Activated CD4-positive, alpha-beta T cell treated with anti-CD3 and anti-CD28 coated beads, Interleukin-2, amount 10 ng/mL, durations not matched to agents 24 days and 14 days (primary cell): ENCODE measurements at places on chromosomes 16 and 17. TPM values are rescaled to one million over a fixed set of nuclear protein-coding genes. Genes with fewer than 3 reads are reported as not detected.

DNAJA2 gene
- 81.7 and 84.2 TPM in 2 replicates for total RNA-seq

BAIAP3 gene
- 0.30 TPM in 1 of 2 replicates, not detected in the other for total RNA-seq

DNA sequence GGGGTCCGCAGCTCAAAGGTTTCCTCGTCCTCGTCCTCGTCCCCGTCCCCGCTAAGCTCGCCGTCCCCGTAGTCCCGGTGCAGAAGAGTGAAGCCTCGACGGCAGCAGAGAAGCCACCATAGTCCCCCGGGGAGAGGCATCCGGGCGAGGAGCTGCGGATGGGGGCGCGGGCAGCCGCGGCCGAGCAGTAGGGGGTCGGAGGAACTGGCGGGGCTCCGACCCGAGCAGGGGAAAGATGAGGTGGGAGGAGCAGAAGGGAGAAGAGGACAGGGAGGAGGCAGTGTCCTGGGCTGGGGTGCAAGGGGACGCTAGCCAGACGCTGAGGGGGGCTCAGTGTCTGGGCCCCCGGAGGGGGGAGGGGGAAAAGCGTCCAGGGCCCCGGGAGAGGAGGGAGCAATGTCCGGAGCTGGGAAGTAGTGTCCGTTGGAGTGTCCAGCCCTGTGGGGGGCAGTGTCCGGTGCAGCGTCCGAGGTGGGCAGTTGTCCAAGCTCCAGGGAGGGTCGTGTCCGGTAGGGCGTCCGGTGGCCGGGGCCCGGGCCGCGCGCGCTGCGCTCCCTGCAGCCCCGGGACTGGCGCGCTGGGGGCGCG is at the start of gene PLEKHH3:
Gene PLEKHH3, minus strand, starts transcription at position 571 of the 588 bp plus-strand sequence. Its CDS starts 431 bp downstream, at position 140.
- peaks cover 38% of the 10 kb centered on the region for H3K27me3 ChIP-seq
- peak within 1 kb of the TSS; percentile 81 for H3K4me3 ChIP-seq
- H3K27ac ChIP-seq: peak within 1 kb of the TSS; percentile 79
- no peaks in the 10 kb centered on the region for H3K36me3 ChIP-seq

SEZ6 gene
- total RNA-seq: not detected in 2 replicates

GRCh38 chr16:4392382-4393239 is 21.0 kb downstream of the VASN start:
- no peak overlapping the region for H3K4me3 ChIP-seq
- H3K4me1 ChIP-seq: no peaks in the 10 kb centered on the region
- no peak overlapping the region for H3K27ac ChIP-seq
- DNase-seq: no peak
- H3K27me3 ChIP-seq: no peaks in the 10 kb centered on the region

GRCh38 chr16:52376676-52377280 is 170.2 kb downstream of the TOX3 start:
- H3K36me3 ChIP-seq: no peaks in the 10 kb centered on the region
- no peak overlapping the region for H3K27ac ChIP-seq
- H3K4me1 ChIP-seq: no peaks in the 10 kb centered on the region
- no peak for DNase-seq
- no peaks in the 10 kb centered on the region for H3K27me3 ChIP-seq

ZFHX3 gene
- total RNA-seq: 0.49 and 0.88 TPM in 2 replicates

- no peaks in the 10 kb centered on the region for H3K27me3 ChIP-seq
- peak overlapping the region; percentile 80 for H3K27ac ChIP-seq
Observed at GRCh38 chr17:50426814-50427787, 1.1 kb downstream of the ACSF2 start.

CHAD gene
- not detected in 2 replicates for total RNA-seq

DNA sequence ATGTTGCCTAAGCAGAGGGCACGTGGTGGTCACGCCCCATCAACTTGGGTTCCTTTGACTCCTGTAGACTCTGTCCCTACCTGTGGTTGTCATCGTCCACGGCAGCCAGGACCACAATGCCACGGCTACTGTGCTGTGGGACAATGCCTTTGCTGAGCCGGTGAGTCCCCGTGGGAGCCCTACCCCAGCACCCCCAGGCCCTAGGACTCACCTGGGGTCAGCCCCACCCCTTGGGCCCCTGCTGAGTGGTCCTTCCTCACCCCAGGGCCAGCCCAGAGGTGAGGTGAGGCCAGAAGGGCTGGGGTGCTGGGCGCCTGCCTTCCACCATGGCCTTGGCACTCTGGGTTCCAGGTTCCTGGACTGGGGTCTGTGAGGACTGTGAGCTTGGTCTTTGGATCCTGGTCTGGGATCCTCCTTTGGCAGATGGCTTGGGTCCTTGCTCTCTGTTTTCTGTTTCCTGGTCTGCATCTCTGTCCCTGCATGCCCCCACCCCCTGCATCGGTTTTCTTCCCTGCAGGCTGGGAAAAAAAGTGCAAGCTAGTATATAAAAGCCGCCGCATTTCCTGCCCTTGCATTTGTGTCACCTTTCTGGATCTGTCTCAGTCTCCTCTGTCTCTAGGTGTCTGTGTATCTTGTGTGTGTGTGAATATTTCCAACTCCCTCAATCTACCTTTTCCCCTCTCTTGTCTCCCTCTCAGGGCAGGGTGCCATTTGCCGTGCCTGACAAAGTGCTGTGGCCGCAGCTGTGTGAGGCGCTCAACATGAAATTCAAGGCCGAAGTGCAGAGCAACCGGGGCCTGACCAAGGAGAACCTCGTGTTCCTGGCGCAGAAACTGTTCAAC is 17.5 kb downstream of the STAT5A start:
- peak; percentile 74 for DNase-seq
- H3K27ac ChIP-seq: peak overlapping the region; percentile 69
- peak overlapping the region; percentile 17 for H3K4me3 ChIP-seq

HOXB7 gene
- 0.30 and 0.36 TPM in 2 replicates for total RNA-seq

DNA sequence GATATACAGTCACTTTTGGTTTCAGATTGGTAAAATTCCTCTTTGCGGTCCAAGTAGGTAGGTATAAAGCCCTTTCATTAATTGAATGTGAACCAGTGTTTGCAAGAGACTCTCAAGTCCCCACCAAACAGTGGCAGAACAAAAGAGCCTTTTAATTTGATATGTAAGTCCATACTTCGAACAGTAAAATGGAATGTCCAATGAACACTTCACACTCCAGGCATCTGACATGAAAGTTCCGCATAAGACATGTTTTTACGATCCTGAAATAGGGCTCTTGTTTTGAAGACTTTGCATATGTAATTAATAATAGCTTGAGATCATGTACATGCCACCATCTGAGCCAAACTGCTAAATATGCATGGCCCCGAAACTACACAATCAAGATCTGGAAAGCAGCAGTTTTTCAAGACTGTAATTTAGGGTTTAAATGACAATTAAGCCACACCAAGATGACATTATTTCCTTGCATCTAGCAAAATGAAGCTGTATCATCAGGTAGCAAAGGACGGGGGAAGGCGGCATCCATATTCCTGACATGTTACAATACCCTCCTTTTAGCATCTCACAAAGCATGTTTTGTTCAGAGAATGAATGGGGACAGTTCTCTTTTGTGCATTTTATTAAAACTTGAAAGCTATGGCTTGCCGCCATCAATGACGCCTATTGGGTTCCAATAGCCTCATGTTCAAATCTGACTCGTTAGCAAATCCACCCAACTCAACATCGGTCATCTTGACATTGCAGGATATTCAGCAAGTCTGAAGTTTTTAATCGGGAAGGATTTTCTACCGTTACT is 39.4 kb downstream of the LITAF start:
- no peak overlapping the region for H3K4me3 ChIP-seq
- H3K27me3 ChIP-seq: no peaks in the 10 kb centered on the region
- peaks cover 63% of the 10 kb centered on the region for H3K36me3 ChIP-seq
- DNase-seq: no peak

WNT9B gene
- not detected in 2 replicates for total RNA-seq

DNA sequence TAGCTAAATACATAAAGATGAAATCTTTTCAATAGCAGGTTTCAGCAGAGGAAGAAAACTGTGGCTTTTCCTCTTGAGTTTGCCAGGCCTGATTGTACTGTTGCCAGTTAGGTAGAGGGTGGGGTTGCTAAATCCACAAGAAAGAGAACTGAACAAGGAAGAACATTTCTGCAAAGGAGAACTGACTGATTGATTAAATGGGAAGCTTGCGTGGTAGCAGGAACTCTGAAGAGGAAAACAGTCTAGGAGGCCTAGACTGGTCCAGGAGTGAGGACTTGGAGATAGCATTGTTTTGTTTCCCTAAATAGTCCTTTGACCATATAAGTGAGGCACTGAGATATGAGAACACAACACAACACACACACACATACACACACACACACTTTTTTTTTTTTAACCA is 18.8 kb downstream of the LRRC36 start:
- H3K4me3 ChIP-seq: no peak overlapping the region
- H3K36me3 ChIP-seq: no peaks in the 10 kb centered on the region
- peaks cover 19% of the 10 kb centered on the region for H3K27me3 ChIP-seq
- H3K4me1 ChIP-seq: no peaks in the 10 kb centered on the region

DNA sequence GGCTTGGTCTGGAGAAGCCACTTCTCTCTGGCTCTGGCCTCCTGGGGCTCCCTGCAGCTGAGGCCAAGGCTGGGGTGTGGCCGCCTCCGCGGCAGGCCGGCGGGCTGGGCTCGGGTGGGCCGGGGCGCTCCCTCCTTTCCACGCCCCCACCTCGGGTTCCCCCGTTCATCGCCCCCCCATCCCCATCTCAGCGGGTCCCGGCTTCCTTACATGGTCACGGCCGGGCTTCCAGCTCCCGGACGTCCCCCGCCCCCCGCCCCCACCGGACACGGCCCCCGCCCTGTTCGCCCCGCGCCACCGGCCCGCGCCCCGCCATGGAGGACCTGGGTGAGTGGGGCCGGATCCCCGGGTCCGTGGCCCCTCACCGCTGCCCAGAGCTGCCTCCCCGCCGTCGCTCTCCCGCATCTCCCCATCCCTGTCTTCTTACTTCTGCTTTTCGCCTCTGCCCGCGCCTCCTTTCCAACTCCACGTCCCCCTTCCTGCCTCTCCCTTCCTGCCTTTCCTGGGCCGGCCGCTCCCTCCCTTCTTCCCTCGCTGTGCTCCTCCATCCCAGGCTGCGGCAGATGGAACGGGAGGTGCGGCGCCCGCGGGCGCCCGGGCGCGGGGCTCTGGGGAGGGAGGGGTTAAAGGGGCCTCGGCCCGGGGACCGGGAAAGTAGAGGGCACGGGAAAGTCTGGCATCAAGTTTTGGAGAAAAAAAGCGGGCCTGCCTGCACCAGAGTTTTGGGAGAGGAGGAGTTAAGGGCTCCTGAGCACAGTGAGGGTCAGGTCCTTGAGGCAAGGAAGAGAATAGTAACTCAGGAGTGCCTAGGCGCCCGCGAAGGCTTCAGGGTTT is at the start of gene TGFB1I1:
Gene TGFB1I1, plus strand, starts transcription at position 278 of the 834 bp plus-strand sequence. Its CDS starts 37 bp downstream, at position 315.
- H3K4me3 ChIP-seq: peak within 1 kb of the TSS; percentile 67
- H3K27me3 ChIP-seq: peaks cover 44% of the 10 kb centered on the region
- H3K36me3 ChIP-seq: peaks cover 2% of the 10 kb centered on the region
- H3K4me1 ChIP-seq: peaks cover 24% of the 10 kb centered on the region
- peak; percentile 55 for DNase-seq
- H3K27ac ChIP-seq: no peak within 1 kb of the TSS

DNA sequence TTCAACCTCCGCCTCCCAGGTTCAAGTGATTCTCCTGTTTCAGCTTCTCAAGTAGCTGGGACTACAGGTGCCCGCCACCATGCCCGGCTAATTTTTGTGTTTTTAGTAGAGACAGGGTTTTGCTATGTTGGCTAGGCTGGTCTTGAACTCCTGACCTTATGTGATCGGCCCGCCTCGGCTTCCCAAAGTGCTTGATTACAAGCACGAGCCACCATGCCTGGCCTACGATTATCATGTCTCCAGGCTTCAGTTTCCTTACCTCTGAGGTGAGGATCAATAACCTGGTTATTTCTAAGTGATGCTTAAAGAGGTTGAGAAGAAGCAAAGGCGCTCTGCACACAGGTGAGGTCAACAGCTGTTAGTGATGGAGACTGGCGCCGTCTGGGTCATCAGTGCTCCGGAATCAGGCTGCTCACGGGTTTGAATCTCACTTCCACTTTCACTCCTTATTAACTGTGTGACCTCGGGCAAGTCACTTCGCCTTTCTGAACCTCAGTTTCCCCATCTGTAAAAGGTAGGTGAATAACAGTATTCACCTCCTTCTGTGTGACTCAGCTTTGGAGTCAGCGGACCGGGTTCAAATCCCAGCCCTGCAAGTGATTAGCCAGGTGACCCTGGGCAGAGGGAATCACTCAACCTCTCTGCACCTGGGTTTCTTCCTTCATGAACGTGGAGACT is 745 bp upstream of the ABCC1 start:
- H3K36me3 ChIP-seq: peaks cover 14% of the 10 kb centered on the region
- peaks cover 36% of the 10 kb centered on the region for H3K4me1 ChIP-seq
- H3K4me3 ChIP-seq: peak overlapping the region; percentile 88
- peak; percentile 75 for DNase-seq

SLC5A11 gene
- total RNA-seq: not detected in 2 replicates

DNA sequence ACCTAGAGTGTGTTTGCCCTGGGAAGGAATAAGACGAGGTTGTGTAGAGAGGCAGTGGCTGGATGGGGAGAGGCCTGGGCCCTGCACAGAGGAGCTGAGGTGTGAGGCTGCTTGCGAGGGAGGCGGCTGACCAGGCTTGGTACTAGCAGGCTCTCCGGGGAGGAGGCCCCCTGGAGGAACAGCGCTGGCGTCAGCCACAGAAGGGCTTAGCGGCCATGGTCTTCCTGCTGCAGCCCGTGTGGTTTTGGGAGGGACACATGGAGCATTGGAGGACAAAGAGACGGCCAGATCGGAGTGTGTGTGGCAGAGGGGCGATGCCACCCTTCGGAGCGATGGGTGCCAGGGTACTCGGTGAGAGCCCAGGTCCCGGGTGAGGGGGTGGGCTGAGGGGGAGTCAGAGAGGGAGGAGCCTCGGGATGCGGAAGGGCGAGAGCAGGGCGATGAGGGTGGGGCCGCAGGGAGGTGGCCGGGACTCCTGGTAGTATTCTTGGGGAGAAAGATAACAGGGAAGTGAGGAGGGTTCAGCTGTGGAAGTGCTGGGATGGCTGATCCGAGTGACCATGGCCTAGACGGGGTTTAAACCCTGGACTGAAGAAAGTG is 8.3 kb downstream of the BANP start:
- peaks cover 70% of the 10 kb centered on the region for H3K4me1 ChIP-seq
- peak overlapping the region; percentile 82 for H3K27ac ChIP-seq
- peaks cover 24% of the 10 kb centered on the region for H3K36me3 ChIP-seq
- no peak for DNase-seq

DNA sequence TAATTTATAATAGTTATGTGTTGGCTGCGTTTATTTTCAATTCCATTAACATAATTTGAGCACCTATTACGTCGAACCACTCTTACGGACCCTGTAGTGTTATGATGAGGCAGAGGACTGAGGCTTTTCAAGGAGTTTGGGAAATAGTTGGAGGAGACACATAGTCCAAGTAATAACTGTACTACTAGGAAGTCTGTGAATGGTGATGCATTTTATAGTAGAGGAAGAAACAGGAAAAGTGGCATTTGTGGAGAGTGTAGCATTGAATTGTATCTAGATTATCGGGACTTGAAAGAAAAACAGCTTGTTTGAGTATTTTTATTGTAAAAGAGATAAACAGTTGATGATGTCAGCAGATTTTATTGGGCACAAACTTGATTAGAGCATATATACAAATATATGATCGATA is 1.7 kb downstream of the NFATC3 start:
- no peaks in the 10 kb centered on the region for H3K27me3 ChIP-seq
- peaks cover 18% of the 10 kb centered on the region for H3K36me3 ChIP-seq
- H3K27ac ChIP-seq: peak overlapping the region; percentile 97

GRCh38 chr17:66786107-66786506 is 48.8 kb upstream of the CACNG5 start:
- no peak overlapping the region for H3K27ac ChIP-seq
- no peak overlapping the region for H3K4me3 ChIP-seq
- H3K27me3 ChIP-seq: no peaks in the 10 kb centered on the region
- peaks cover 1% of the 10 kb centered on the region for H3K4me1 ChIP-seq
- peaks cover 42% of the 10 kb centered on the region for H3K36me3 ChIP-seq
- DNase-seq: no peak

- H3K27ac ChIP-seq: no peak overlapping the region
- H3K27me3 ChIP-seq: no peaks in the 10 kb centered on the region
Observed at GRCh38 chr16:5815570-5816237, 718.1 kb upstream of the EEF2KMT start.

GRCh38 chr17:6110088-6110487 is 39.9 kb downstream of the WSCD1 start:
- no peaks in the 10 kb centered on the region for H3K4me1 ChIP-seq
- no peak overlapping the region for H3K27ac ChIP-seq
- no peaks in the 10 kb centered on the region for H3K36me3 ChIP-seq
- no peak overlapping the region for H3K4me3 ChIP-seq
- no peak for DNase-seq

MT1A gene
- 1.8 and 2.1 TPM in 2 replicates for total RNA-seq
